Stimulated activated CD4-positive, alpha-beta T cell treated with anti-CD3 and anti-CD28 coated beads, Interleukin-12 subunit alpha, Interleukin-12 subunit beta, amount 100 ng/mL, for 4 hours (primary cell): ENCODE measurements at places on chromosomes 4 and X.

- DNase-seq = no peak
Observed at GRCh38 chr4:165150545-165150944, 37.9 kb upstream of the TMEM192 start.

GRCh38 chr4:56220261-56220660 lies 167.0 kb downstream of the AASDH start:
- no peak for DNase-seq

DNA sequence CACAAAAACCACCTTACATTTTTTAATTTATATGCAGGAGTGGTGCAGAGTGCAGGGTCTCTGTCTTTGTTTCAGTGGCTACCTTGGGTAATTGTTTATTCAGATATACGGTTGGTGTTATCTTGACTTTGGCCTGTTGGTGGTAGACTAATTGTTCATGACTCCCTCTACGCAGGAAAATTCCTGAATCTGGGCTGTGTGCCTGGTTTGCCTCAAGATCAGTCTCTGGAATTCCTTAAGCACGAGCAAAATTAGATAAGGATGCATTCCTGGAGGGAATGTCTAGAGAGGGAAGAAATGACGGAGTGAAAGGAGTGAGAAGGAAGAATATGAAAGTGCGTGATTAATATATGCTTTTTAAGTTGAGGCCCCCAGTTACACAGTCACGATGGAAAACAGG lies 576.9 kb upstream of the PCDH10 start:
- DNase-seq = no peak

GRCh38 chr4:98444371-98444770 lies 183.2 kb downstream of the RAP1GDS1 start:
- DNase-seq = no peak

DNA sequence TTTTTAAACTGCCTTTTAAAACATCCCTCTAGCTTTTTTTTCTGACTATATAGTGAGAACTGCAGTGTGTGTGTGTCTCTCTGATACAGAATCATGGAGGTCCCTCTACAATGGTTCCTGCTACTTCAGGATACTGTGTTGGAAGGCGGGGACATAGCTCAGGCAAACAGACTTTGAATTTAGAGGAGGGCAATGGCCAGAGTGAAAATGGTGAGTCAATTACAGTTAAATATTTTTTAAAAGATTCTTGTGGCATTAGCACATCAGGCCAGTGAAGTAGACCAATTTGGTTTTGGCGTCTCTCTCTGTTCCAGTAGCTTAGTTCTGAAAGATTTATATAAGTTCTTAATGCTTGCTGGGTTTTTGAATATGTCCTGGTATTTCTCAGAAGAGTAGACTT lies 47.1 kb downstream of the ALG13 start:
- DNase-seq = no peak

- DNase-seq = no peak
Observed at GRCh38 chr4:145614233-145614610, 5.0 kb upstream of the MMAA start.

DNA sequence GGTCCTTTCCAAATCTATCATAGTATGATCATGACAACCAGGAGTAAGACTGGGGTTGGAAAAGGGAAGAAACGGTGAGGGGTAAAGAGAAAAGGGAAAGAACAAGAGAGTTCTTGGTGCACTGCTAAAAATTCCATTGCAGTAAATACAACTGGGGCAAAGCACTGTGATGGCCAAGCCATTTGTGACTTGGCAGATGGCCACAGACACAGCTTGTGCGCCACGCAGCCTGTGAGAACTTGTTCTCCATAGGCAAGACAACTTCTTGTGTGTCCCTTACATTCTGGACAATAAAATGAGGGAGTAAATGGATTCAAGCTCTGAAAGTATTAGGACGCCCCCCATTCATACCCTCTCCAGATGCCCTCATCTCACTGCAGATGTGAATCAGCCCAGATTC lies 10.9 kb downstream of the MFAP3L start:
- DNase-seq = no peak

- no peak for DNase-seq
Observed at GRCh38 chr4:113566015-113566795, 195.3 kb downstream of the CAMK2D start.

- no peak for DNase-seq
Observed at GRCh38 chr4:112876316-112876715, 173.1 kb upstream of the ANK2 start.

GRCh38 chr4:16056681-16057385 lies 27.0 kb downstream of the PROM1 start:
- DNase-seq = no peak

- DNase-seq = no peak
Observed at GRCh38 chr4:55819634-55820033, at the start of gene EXOC1L. Gene EXOC1L, plus strand, starts transcription at chr4:55819790. Its CDS starts 237 bp downstream, at chr4:55820027.

- no peak for DNase-seq
Observed at GRCh38 chrX:24020306-24020876, 6.6 kb downstream of the KLHL15 start.

GRCh38 chr4:154686838-154687237 lies 57.0 kb upstream of the LRAT start:
- DNase-seq = no peak

- DNase-seq = no peak
Observed at GRCh38 chr4:140297221-140297570, 76.2 kb upstream of the SCOC start.

- no peak for DNase-seq
Observed at GRCh38 chrX:7580127-7580526, 262.8 kb upstream of the VCX start.

GRCh38 chr4:146243141-146243882 lies 29.0 kb downstream of the REELD1 start:
- DNase-seq = peak; percentile 55

GRCh38 chrX:6930307-6930849 lies 217.1 kb upstream of the STS start:
- no peak for DNase-seq

DNA sequence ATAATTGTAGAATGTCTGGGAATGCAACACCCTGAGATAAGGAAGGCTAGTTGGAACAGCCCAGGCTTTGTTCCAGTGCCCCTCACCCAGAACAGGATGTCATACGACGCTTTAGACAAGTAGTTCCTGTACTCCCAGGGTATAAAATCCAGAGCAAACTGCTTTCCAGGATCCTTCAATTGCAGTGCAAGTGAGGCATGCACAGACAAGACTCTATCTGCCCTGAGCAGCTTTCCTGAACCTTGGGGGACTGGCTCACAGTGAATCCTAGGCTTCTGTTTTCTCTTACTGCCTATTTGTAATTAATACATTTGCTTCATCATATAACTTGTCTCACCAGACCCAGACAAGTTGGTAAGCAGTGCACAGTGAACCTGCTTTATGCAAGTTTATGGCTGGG lies 48.4 kb upstream of the IL9R start:
- no peak for DNase-seq

- peak; percentile 75 for DNase-seq
Observed at GRCh38 chrX:48737213-48737938, 24.2 kb upstream of the GLOD5 start.

DNA sequence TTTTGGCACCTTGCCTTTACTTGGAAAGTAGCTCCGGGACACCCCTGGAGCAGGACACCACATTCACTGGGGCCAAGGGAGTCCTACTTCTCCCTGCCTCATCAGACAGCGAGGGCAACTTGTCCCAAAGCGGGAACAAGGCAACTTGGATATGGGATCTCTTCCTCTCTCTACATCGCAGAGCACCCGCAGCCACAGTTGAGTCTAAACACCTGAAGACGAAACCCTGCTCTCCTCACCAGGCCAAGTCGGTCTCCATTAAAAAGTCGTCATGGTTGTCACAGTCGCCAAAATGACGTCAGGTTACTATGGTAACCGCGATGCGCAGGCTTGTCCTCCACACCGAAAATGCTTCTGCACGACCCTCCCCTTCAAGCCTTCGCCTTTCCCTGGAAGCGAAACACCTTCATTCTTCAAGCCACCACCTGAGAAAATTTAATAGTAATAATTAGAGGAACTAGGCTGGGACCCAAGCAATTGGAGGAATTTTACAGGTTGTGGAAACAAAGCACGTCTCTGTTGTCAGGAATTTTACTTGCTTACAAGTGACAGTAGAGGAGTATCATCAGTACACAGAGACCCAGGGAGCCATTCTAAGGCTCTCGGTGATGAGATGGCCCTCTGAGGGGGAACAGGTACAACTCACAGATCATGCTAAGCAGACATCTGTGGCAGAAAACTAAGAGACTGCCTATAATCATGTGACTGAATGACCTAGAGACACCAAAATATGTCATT lies 30.5 kb upstream of the TCEAL4 start:
- DNase-seq = peak; percentile 52

GRCh38 chrX:124414281-124414680 lies 67.9 kb downstream of the SH2D1A start:
- DNase-seq = no peak

- no peak for DNase-seq
Observed at GRCh38 chrX:147920161-147920666, 8.5 kb downstream of the FMR1 start.

- DNase-seq = no peak
Observed at GRCh38 chr4:37862961-37863360, 27.9 kb upstream of the TBC1D1 start.

DNA sequence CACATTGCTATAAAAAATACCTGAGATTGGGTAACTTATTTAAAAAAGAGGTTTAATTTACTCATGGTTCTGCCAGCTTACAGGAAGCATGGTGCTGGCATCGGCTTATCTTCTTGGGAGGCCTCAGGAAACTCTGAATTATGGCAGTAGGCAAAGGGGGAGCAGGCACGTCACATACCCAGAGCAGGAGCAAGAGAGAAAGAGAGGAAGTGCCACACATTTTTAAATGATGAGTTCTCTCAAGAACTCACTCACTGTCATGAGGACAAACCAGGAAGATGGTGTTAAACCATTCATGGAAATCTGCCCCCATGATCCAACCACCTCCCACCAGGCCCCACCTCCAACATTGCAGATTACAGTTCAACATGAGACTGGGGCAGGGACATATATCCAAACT lies 10.0 kb upstream of the AFF1 start:
- no peak for DNase-seq

- DNase-seq = no peak
Observed at GRCh38 chr4:81757691-81758090, 286.0 kb upstream of the RASGEF1B start.

GRCh38 chr4:164109503-164109902 lies 615.0 kb downstream of the TMA16 start:
- no peak for DNase-seq

DNA sequence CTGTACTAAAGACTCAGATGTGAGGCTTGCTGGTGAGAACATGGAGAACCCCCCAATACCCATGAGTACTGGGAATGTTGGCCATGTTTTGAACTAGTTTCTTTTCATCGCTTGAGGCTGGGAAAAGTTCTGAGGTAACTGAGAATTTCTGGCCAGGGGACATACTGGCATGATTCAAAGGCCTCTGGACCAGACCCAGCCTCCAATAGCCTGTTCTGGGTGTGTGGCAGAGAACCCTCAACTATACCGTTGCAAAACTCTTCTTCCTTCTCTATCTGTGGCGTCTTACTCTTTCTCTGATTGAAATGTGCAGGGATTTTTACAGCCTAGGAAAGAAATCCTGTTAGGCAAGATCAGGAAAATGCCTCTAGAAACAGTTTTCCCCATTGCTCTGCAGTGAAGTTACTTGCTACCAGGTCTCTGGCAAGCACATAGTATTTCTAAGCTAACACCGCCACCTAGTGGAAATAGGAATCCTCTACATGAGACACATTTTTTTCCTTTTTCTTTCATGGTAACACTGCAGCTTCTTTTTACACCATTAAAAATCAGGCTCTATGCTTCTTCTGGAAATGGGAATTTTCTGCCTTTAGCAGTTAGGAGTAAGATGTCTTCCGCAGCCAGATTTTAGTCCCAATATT lies 170.7 kb upstream of the ZCCHC13 start:
- DNase-seq = no peak

DNA sequence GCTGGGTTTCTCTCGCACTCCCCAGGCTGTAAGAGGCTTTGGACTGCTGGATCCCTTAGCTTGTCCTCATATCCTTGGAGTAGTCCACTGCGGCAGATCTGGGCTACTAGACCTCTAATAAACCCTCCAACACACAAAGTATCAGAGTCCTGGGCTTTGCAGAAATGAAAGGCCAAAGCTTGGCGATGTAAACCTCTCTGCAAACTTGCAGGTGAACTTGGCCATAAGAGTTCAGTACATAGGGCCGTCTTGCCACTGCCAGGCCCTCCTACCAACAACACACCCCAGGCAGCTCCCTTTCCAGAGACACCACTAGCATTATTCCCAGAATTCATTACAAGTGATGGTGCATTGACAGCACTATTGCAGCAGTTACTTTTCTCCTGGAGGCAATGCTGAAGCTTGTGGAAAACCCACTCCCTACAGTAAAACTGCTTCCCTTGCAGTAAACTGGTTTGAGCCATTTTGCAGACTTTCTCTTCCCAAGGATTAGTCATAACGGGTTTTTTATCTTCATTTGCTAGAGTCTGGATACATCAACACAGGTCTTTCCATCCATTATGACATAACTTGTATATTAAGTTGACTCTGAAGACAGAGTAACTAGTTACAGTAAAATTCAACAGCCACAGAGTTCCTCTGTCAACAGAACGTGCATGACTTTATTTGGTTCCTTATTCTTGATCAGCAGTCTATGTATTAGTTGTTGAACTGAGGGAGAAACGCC lies 2.4 kb downstream of the ANKRD50 start:
- DNase-seq = no peak

GRCh38 chr4:172995161-172995560 lies 173.4 kb upstream of the GALNT7 start:
- no peak for DNase-seq

DNA sequence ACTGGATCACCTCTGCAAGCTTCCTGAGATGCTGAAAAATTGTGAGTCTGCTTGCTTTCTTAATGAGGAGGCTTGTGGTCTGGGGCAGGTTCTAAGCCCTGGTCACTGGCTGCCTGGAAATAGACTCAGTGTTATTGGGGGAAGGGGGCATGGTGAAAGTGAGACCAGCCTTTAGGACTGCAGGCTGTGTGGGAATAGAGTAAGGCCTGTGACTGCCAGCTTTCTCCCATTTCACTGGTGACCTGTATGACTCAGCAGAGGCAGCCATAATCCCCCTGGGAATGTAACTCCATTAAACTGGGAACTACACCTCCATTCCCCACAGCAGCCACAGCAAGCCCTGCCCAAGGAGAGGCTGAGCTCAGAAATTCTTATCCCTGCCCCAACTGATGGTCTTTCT lies 55.9 kb upstream of the IL15 start:
- no peak for DNase-seq

DNA sequence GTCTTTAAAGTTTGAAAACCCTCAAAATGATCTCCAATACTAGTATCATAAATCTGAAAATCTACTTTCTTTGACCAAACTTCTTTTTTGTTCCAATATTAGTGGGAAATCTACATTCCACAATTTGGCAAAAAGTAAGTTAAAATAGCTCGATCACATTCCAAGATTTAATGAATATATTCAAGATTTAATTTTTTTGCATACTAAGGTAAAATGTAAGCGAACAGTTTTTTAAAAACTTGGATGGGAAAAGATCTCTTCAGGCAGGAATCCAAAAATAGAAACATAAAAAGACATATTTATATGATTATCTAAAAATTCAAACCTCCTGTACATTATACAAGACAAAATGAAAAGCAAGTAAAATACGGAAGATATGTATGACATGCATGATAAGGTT lies 31.2 kb downstream of the CNOT6L start:
- DNase-seq = no peak

- DNase-seq = no peak
Observed at GRCh38 chr4:77454858-77455257, 150.8 kb upstream of the CXCL13 start.
